Tibial artery (tissue), 4 donors: ENCODE measurements at places on chromosomes 13 and 19.
A peak's percentile ranks its signal among the peaks of the same experiment; 100 is the strongest.

- no peak for DNase-seq
Observed at GRCh38 chr19:9881720-9882119, 46.6 kb downstream of the PIN1 start.

DNA sequence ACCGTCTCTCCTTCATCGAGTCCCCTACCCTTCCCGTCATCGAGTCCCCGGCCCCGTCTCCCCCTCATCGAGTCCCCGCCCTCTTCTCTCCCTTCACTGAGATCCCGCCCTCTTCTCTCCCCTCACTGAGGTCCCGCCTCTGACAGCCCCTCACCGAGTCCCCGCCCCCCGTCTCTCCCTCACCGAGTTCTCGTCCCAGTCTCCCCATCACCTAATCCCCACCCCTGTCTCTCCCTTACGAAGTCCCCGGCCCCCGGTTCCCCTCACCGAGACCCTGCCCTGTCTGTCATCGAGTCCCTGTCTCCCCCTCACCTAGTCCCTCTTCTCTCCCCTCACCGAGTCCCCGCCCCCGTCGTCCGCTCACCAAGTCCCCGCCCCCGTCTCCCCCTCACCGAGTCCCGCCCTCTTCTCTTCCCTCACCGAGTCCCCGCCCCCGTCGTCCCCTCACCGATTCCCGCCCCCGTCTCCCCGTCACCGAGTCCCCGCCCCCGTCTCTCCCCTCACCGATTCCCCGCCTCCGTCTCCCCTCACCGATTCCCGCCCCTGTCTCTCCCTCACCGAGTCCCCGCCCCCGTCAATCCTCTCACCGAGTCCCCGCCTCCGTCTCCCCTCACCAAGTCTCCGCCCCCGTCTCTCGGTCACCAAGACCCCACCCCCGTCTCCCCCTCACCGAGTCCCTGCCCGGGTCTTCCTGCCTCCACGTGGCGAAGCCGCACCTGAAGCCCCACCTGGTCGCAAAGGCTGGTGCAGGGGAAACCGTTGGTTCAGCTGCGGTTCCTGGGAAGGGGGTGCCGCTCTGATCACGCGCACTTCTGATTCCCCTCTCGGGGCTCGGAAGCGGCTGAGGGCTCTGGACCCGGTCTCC is 23.9 kb upstream of the ZNF846 start:
- DNase-seq, result peak; percentile 97

DNA sequence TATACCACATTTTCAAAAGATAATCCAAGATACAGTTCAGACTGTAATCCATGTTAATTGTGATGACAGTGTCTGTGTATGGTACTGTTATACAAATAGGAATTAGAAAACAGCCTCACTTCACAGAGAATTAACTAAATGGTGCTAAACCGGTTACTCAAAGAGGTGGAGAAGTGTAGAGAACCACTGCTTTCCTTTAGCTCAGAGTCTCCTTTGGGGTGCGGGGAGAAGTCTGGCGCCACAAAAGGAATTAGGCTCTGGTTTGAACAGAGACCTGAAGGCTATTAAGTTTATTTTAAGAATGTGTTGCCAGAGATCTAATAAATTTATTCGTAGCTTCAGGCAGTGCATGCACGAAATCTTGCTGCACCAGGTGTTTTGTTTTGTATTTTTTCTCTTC is 65.8 kb downstream of the FREM2 start:
- no peak for DNase-seq

DNA sequence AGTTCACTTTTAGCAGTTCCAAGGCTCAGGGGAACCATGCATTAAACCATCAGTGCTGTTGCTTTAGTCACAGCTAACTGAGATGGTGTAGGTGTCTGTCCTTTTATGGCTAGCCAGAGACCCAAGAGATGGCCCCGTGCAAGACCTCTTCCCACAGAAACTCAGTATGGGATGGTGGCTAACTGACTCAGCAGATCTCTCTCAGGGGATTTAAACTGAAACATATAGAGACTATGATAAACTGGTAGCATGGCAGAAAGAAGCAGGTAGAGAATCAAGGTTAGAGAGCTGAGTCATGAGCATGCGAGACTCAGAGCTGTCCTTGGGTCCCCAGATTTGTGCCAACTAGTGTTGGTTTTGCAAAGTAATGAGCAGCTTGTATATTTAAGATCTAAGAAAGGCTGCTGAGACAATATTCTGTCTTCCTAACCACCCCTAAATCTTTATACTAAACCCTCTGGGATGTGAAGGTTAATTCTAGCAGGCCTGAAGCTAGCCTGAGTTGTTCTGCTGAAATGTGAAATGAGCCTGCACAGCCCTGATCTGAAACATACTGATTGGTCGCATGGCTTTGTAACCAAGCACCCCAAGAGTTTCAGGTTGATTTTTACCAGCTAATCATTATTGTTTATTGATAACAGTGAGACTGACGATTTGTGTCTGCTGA is 6.5 kb upstream of the SCEL start:
- no peak for DNase-seq

DNA sequence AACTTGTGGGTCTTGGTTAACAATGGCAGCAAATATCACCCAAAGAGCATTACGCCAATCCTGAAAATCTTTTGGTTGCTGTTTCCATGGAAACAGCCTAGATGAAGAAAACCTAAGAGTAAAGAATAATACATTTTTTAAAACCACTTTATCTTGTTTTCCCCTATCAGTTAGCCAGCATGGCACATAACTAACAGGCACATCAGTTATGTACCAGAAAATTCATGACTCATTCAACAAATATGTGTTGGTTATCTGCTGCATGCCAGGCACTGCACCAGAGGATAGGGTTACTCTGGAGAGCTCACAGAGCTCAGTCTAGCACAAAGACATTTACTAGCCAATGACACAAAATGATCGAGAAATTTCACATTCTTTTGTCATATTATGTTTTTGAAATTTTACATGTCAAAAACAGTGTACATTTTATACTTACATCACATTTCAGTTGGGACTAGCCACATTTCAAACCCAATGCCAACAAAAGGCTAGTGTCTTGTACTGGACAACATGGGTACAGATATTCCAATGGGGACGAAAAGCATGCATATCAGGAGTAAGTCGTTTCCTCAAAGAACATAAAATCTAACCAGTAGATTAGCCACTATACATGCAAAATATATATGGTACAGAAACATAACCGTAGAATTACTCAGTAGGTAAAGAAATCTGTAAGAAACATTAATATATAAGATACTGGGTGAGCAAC is 20.3 kb downstream of the LNX2 start:
- no peak for DNase-seq

DNA sequence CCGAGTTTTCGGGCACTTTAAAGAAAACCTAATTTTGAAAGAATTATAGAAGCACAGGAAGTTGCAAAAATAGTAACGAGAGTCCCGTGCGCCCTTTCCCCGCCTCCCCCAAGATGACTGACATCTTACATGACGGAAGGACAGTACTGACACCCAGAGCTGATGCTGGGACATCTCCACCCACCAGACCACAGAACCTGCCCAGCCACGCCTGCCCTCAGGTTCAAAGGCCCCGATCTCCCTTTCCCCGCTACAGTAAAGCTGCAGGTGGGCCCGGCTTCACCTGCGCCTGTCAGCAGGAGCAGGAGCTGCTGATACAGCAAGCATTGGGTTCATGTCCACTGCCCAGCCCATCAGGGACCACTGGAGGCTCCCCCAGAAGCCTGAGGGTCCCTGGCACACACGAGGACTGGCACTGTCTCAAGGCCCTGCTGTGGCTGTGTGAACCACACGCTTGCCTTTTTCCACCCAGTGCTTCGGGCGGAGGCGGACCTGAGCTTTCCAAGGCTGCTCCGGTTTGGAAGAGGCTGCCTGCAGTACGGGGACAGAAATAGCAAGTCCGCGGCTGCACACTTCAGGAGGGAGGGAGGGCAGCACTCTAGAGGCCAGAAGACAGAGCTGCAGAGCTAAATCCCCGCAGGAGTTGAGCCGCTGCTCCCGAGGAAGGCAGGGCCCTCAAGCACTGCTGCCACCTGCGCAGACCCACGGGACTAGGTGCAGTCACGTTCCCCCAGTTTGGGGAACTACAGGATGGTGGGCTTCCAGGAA is 8.7 kb downstream of the MAP2K2 start:
- DNase-seq, result no peak

DNA sequence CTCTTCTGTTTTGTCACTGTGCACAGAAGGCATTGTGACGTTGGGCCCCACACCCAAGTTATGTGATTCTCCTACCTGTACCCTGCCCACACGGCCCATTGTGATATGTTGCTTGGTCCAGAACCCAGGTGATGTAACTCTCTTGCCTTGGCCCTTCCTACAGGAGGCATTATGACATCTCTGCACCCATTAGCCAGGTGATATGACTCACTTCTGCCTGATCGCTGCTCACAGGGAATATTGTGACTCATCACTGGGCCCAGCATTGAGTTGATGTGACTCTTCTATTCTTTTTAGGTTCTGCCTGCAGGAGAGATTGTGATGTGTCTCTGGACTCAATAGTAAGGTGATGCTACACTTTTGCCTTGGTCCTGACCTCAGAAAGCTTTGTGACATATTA is 65.4 kb upstream of the ZNF91 start:
- DNase-seq, result no peak

DNA sequence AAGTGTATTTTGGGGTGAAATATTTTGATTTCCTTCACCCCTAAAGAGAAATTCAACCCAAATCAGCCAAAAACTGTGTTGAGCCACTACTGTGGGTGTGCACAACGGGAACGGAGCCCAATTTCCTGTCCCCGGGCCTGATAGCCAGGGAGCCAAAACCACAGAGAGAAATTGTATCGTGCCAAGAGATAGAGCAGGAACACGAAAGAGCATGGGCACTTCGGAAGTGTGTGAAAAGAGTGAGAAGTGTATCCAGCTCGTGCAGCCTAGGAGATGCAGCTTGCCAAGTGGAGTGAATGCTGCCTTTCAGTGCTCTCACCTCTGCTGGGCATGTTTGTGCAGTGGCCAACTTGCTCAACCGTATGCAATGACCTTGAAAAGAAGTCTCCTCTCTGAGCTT is 19.4 kb upstream of the PLEKHF1 start:
- peak; percentile 55 for DNase-seq

GRCh38 chr13:51793570-51794271 is 10.2 kb downstream of the DHRS12 start:
- no peak for DNase-seq

GRCh38 chr13:94660695-94661326 is 51.5 kb downstream of the SOX21 start:
- DNase-seq, result no peak

DNA sequence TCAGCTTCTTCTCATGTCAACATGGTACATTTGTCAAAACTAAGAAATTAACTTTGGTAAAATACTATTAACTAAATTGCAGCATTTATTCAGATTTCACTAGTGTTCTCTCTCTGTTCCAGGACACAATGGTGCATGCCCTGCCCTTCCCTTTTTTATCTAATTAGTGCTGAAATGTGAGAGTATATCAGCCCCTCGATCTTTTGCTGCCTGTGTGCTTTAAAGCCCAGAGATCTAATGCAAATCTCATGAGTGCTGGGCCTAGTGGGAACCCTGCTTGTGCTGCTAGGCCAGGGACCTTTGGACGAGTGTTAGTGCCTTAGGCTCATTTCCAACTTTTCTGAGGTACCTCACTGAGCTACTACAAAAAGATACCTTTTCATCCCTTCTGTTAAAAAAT is 221.1 kb upstream of the EDNRB start:
- no peak for DNase-seq

GRCh38 chr19:15488489-15489226 is 9.4 kb upstream of the PGLYRP2 start:
- no peak for DNase-seq

DNA sequence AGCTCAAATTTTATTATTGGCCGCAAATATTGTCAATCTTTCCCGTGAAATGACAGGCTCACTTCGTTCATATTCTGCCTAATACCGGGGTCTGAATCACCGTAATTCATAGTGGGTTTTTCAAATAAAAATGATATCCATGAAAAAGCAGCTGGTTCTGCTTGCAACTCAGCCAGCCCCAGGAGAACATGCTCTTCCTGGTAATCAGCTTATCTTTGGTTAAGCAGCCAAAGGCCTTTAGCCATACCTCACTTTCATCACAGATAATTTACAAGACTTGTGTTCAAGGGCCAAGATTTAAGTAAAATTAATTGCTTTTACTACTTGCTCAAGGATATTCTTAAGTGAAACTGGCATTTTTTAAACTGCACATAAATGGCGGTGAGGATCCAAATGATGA is 22.5 kb downstream of the RNASEH2B start:
- no peak for DNase-seq

GRCh38 chr13:77000475-77000874 is 8.6 kb downstream of the CLN5 start:
- DNase-seq, result no peak

- DNase-seq, result no peak
Observed at GRCh38 chr13:73119612-73120011, 60.8 kb downstream of the KLF5 start.

DNA sequence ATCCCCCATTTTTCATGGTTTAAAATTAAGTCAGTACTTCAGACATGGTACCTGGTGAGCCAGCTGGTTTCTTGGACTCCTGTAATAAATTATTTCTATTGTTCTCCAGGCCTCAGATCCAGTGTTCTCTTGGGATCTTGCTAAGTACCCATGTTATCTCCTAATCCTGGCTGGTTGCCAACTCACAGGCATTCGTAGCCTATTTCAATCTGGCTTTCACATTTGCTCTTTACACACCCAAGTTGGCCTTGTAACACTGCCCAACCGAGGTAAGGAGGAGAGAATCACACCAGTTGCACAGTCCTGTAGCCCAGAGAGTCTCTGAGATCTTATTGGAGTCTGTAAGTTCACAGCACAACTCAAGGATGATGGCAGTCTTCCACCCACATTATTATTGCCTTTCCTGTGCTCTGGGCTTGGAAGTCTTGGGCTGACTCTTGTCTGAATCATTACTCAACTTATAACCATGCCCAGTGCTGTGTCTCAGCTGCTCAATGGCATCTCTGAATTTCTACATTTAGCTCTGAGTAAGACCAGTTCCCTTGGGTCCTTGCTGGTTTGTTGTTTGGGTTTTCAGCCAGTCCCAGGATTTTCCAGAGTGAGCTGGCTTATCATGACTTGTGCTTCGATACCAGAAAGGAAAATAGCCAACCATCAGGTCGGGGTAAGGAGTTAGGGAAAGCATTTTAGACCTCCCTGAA is 76.6 kb upstream of the KLF12 start:
- peak; percentile 79 for DNase-seq

- peak; percentile 40 for DNase-seq
Observed at GRCh38 chr13:43484432-43485225, 302.1 kb downstream of the ENOX1 start.

DNA sequence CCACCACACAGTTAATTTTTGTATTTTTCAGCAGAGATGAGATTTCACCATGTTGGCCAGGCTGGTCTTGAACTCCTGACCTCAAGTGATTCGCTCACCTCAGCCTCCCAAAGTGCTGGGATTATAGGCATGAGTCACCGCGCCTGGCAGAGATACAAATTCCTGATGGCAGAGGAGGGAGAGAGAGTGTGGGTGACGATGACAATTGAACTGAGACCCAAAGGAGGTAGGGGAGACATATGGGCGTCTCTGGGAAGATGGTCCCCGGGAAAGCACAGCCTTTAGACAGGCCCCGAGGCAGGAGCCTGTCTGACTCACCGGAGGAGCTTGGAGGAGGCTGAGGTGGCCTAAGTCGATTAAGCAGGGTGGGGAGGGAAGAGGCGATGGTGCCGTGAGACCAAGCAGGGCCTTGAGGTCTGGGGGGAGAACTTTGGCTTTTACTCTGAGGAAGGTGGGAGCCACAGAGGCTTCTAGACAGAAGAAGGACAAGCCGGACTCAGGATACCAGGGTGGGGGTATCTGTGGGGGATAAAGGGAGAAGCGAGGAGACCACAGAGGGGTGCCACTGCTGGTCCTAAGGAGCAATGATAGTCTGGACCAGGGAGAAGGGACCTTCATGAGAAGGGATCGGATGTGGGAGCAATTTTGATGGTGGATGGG is 38.2 kb downstream of the ARRDC2 start:
- DNase-seq, result no peak
